ENCODE measurements at places on chromosomes 7 and 10.

GRCh38 chr10:100749309-100750217, 4.2 kb downstream of the PAX2 start:
- DNase-seq, result no peak

DNA sequence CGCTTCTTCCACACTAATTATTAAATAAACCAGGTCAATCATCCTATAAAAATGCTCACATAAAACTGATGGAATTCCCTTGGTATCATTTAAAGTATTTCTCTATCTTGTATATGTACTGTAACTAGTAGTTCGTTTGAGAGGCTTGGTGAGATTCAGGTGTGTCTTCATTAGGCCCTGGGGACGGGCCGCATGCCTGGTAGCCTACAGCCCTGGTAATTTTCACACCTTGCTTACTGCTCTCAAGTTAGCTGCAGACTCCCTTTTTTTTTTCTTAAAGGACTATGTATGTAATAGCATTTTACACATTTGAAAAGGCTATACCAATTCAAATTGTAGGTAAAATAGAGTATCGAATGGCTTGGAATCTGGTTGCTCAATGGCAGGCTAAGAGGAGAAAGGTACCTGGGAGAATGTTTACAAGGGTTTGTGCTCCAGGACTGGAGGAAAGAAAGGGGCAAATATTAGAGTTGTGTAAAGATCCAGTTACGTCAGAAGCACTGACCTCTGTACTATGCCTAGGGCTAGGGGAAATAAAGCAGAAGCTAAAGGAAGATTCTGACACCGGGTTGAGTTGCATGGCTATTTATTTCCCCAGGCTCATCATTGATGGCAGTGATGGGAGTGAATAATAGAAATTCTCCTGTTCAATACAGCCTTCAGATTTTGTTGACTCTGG, 58.8 kb upstream of the PNLIP start:
- no peak for DNase-seq

DNA sequence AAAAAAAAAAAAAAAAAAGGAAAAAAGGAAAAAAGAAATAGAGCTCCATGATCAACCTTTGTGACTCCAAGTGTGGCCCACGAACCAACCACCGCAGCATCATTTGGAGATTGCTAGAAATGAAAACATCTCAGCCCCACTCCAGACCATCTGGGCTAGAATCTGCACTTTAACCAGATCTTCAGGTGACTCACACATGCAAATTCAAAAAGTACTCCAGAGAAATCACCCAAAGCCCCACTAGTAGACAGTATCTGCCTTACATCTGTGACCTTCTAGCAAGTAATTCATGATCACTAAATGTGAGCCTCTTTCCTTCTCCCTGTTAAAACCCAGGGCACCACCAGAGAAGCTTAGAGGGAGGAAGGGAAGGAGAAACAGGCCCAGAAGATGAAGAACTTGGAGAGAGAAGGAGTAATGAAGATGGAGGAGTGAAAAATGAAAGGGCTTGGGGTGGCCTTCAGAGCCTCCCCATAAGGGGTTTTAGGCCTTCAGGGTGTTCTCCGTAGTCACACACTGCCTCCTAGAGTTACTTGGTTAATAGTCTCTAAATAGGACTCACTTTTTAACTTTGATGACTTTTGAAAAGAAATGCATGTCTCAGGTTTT, 94.0 kb downstream of the SLC37A3 start:
- peak; percentile 2 for DNase-seq

DNA sequence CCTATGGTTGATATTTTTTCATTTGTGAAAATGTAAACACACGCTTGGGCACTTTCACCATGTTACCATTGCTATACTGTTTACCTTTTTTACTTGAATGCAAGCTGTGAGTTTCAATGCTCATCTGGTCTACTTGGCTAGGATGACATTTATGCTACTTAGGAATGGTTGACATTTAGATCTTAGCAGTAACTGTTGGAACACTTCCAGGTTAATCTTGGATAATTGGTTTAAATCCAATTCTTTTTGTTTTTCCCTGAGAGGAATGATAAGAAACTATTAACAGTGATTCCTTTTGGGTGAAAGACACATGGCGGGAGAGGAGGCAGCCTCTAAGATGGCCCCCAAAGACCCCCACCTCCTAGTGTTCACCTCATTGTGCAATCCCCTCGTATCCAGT, 51.4 kb upstream of the AMPH start:
- DNase-seq, result no peak

- no peak for DNase-seq
Observed at GRCh38 chr10:6213908-6214307, 11.2 kb downstream of the PFKFB3 start.
